B cell (primary cell): ENCODE measurements at places on chromosomes 11 and 22.

GRCh38 chr11:17208257-17208999, 642 bp upstream of the PIK3C2A start:
- H3K4me1 ChIP-seq: peaks cover 29% of the 10 kb centered on the region
- no peaks in the 10 kb centered on the region for H3K36me3 ChIP-seq
- H3K27me3 ChIP-seq: no peaks in the 10 kb centered on the region
- H3K4me3 ChIP-seq: peak overlapping the region; percentile 96
- peak overlapping the region; percentile 98 for H3K27ac ChIP-seq

DNA sequence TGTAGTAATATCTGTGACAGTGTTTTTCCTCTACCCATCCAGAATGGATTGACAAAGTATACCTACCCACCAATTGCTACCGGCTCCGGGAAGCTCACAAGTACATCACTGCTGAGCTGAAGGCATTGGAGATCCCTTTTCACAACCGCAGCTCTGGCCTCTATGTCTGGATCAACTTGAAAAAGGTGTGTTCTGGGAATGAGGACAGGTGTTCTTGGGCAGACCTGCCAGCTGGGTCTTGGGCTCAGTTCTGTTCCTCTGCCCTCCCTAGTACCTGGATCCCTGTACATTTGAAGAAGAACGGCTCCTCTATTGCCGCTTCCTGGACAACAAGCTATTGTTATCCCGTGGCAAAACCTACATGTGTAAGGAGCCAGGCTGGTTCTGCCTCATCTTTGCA, 7.8 kb upstream of the ACCS start:
- no peak for DNase-seq
- H3K4me1 ChIP-seq: no peaks in the 10 kb centered on the region
- no peak overlapping the region for H3K27ac ChIP-seq
- no peaks in the 10 kb centered on the region for H3K36me3 ChIP-seq
- no peaks in the 10 kb centered on the region for H3K27me3 ChIP-seq

DNA sequence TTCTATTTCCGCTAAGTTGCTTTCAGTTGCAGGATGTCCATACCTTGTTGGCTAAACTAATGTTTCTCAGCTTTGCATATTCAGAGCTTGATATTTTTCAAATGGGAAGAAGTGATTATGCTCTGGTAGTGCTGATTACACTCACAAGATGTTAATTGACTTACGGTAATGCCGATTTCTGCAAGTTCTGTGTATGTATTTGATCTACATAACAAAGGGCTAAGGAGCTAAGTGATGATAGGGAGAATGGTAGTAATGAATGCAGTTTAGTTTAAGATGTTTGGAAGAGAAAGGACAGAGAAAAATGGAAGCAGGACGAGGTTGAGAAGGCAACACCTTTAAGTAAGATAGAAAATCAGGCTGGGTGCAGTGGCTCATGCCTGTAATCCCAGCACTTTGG, 61.4 kb downstream of the FAM83F start:
- peaks cover 7% of the 10 kb centered on the region for H3K36me3 ChIP-seq
- no peak for DNase-seq
- peak overlapping the region; percentile 26 for H3K27ac ChIP-seq

DNA sequence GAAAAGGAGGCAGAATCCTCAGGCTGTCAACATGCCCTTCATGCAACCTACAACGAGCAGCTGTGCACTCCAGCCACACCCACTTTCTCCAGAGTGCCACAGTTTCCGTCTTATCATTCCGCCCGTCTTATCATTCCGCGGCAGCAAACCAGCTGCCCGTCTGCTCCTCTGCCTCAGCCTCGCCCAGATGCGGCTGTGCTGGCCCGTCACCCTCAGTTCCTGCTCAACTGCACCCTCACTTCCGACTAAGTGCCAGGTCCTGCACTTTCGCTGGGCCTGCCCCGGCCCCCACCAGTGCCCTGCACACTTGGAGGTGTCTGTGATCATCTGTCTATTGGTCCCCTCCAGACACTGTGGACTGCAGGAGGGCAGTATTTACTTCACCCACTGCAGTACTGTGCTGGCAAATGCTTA, 43.7 kb downstream of the MICAL3 start:
- H3K4me3 ChIP-seq: no peak overlapping the region
- DNase-seq: peak; percentile 66
- no peaks in the 10 kb centered on the region for H3K36me3 ChIP-seq
- H3K27me3 ChIP-seq: no peaks in the 10 kb centered on the region
- peak overlapping the region; percentile 82 for H3K27ac ChIP-seq

- H3K36me3 ChIP-seq: no peaks in the 10 kb centered on the region
- H3K4me3 ChIP-seq: no peak overlapping the region
- no peak overlapping the region for H3K27ac ChIP-seq
- H3K4me1 ChIP-seq: no peaks in the 10 kb centered on the region
Measured at GRCh38 chr11:76577921-76578653, 92.5 kb downstream of the LRRC32 start.
